SJSA1 (cell line): ENCODE measurements at places on chromosomes 3 and 15.

GRCh38 chr3:137724240-137724639 is 39.9 kb upstream of the SOX14 start:
- no peaks in the 10 kb centered on the region for H3K27me3 ChIP-seq
- H3K36me3 ChIP-seq, result no peaks in the 10 kb centered on the region

DNA sequence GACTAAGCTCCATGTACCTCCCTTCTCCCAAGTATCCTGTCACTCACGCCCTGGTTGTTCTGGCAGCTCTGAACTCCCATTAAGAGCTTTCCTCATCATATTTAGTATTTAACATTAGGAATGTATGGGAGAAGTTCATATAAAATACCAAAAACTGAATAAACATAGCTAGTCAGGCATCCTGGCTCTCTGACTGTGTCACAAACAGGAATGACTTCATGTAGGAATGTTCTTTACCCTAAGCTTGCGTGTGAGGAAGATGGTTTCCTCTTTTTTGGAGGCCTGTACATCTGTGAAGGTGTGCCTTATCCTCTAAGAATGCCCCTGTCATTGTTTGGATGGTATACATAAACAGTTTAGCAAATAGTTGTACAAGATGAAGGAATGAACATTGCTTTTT is 38.6 kb downstream of the SEMA6D start:
- H3K4me3 ChIP-seq, result no peak overlapping the region
- no peak overlapping the region for H3K27ac ChIP-seq
- H3K36me3 ChIP-seq, result 0 out of 2 replicates have a peak, but pooled peaks cover under 1% of the 10 kb centered on the region
- no peaks in the 10 kb centered on the region for H3K27me3 ChIP-seq

DNA sequence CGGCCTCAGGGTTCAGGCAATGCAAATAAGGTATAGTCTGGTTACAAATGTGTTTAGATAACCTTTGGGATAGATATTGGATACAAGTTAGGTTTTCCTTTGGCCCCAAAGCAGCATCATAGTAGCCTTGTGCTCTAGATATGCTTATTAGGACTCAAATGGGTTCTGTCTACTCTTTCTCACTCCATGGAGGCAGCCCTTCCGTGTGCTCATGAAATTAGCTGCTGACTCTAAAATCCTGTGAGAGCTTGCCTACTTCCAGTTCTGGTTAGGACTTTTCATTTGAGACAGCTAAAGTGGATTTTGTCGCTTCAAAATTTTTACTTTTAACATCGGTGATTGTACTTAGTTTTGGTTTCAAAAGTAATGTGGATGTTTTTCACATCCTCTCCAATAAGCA is 1.6 kb downstream of the CDV3 start:
- H3K4me3 ChIP-seq, result peak overlapping the region; percentile 91
- no peak for DNase-seq
- H3K4me1 ChIP-seq, result peaks cover 54% of the 10 kb centered on the region
- peaks cover 59% of the 10 kb centered on the region for H3K36me3 ChIP-seq

DNA sequence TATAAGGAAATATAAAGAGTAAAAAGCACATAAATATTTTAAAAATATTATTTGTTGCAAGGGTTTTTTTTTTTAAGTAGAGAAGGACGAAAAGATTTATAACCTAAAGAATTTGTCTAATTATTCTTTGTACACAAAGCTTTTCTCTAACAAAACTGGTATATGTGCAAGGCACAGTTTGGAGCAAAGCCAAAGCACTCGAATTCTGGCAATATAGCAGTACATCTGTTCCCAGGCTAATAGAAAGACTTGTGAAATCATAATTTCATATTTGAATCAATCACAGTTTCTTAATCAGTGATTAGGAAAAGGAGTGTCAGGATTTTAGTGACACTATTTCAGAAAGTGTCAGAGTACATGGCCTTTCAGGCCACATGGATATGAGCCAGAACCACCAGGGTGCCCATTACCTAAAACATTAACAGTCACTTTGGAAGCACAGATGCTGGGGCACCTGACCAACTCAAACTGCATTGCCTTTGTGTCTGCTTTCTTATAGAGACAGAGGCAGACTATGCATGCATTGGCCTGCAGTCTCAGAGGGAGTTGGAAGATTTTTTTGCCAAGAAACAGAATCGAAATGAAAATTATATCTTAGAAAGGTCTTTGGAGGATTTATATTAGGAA is 651.8 kb upstream of the SGO1 start:
- no peaks in the 10 kb centered on the region for H3K4me1 ChIP-seq
- H3K4me3 ChIP-seq, result no peak overlapping the region
- no peaks in the 10 kb centered on the region for H3K27me3 ChIP-seq
- no peak for DNase-seq
- H3K36me3 ChIP-seq, result no peaks in the 10 kb centered on the region

DNA sequence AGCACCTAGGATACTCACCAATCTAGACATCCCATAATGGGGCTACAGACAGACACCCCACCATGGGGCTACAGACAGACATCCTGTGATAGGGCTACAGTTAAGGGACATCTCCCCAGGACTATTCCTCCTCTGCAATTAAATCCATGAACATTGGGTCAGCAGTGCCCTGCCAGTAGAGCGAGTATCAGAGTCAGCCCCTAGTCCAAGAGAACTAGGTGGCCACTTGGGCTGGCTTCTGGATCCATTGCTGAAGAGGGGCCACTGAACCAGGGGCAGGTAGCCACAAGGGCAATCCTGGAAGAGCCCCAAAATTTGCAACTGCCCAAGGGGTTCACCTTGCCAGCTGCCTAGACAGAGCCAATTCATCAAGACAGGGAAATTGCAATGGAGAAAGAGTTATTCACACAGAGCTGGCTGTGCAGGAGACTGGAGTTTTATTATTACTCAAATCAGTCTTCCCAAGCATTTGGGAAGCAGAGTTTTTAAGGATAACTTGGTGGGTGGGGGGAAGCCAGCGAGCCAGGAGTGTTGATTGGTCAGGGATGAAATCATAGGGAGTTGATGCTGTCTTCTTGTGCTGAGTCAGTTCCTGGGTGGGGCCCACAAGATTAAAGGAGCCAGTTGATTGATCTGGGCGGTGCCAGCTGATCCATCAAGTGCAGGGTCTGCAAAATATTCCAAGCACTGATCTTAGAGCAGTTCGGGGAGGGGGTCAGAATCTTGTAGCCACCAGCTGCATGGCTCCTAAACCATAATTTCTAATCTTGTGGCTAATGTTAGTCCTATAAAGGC is 170.2 kb upstream of the SMAD3 start:
- no peaks in the 10 kb centered on the region for H3K36me3 ChIP-seq
- no peak overlapping the region for H3K27ac ChIP-seq
- peak; percentile 33 for DNase-seq
- H3K27me3 ChIP-seq, result no peaks in the 10 kb centered on the region
- H3K4me1 ChIP-seq, result peaks cover 16% of the 10 kb centered on the region; the same call in 1 of the 2 replicates

- H3K4me1 ChIP-seq, result no peaks in the 10 kb centered on the region
- no peaks in the 10 kb centered on the region for H3K27me3 ChIP-seq
- no peak for DNase-seq
- no peak overlapping the region for H3K27ac ChIP-seq
These were observed 84.1 kb downstream of the SNRK start for GRCh38 chr3:43370293-43370980.

DNA sequence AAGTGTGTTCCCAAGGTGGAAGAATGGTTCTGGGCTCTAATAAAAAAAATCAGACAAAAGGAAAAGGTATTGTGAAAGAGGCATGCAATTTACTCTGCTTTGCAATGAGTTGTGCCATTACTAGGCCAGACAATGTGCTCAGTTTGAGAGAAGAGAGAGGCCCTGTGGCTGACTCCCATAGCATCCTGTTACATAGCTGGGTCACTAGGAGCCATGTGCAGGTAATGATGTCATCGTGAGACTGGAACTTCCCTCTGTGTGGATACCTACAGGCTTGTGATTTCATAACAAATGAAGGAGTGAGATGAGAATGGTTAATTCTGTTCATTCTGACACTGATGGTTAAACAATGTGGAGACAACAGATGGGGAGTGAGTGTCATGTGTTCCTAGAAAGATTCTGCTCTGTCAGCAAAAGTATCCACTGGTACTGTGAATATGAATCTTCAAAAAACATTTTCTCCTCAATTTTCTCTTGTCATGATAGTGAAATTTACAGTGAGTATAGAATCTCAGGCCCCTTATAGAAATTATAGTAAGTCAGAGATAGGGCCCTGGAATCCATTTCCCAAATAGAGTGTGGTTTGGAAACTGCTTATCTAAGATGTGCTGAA is 648.7 kb upstream of the DPPA4 start:
- H3K27ac ChIP-seq, result no peak overlapping the region
- no peaks in the 10 kb centered on the region for H3K4me1 ChIP-seq
- no peak overlapping the region for H3K4me3 ChIP-seq
- DNase-seq, result no peak
- no peaks in the 10 kb centered on the region for H3K27me3 ChIP-seq

DNA sequence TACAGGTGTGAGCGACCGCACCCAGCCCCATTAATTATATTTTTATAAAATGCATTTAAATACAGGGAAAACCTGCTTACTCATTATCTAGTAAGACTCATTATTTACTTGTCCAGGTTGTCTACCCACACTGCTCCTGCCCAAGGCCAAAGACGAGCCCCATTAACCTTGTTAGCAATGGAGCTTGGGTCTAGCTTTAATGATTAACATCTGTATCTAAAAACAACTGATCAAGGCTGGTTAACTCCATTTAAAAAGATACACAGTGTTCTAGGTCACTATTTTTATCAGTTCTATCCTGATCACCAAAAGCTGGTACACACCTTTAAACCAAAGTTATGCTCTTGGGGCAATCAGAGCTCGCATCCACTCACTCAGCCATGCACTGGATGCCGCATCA is 10.4 kb upstream of the NCKIPSD start:
- H3K27ac ChIP-seq, result no peak overlapping the region
- peaks cover 18% of the 10 kb centered on the region for H3K4me1 ChIP-seq
- H3K27me3 ChIP-seq, result no peaks in the 10 kb centered on the region
- no peak overlapping the region for H3K4me3 ChIP-seq
- DNase-seq, result no peak

- DNase-seq, result no peak
- H3K4me1 ChIP-seq, result no peaks in the 10 kb centered on the region
- H3K4me3 ChIP-seq, result no peak overlapping the region
- no peak overlapping the region for H3K27ac ChIP-seq
- H3K27me3 ChIP-seq, result 0 out of 2 replicates have a peak, but pooled peaks cover 4% of the 10 kb centered on the region
These were observed 244.3 kb upstream of the MCTP2 start for GRCh38 chr15:93987068-93987467.

- DNase-seq, result no peak
- no peaks in the 10 kb centered on the region for H3K4me1 ChIP-seq
- H3K36me3 ChIP-seq, result no peaks in the 10 kb centered on the region
- no peak overlapping the region for H3K27ac ChIP-seq
These were observed 402.1 kb downstream of the CADM2 start for GRCh38 chr3:85360742-85361387.

DNA sequence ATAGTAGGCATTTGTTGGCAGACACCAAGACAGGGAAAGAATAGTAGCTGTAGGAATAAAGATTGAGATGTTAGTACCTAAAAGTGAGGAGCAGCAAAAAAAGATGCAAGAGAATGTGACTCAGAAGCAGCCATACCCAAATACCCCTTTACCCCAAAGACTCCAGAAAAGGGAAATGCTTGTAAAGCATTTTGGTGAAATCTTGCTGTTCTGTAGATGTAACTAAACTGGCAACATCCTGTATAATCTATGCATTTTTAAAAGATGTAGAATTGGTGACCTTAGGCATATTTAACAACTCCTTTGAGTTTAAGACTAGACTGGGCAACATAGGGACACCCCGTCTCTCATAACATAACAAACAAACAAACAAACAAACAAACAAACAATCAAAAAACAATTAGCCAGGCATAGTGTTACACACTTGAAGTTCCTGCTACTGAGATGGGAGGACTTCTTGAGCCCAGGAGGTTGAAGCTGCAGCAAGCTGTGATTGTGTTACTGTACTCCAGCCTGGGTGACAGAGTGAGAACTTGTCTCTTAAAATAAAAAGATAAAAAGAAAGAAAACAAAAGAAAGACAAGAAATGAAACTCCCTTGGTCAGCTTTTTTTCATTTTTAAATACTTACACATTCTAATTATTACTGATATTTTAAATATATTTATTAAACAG is 361.5 kb upstream of the KCNH8 start:
- no peaks in the 10 kb centered on the region for H3K4me1 ChIP-seq
- H3K27me3 ChIP-seq, result no peaks in the 10 kb centered on the region
- no peak for DNase-seq
- H3K4me3 ChIP-seq, result no peak overlapping the region

- DNase-seq, result no peak
- H3K4me3 ChIP-seq, result no peak overlapping the region
- H3K27ac ChIP-seq, result no peak overlapping the region
- no peaks in the 10 kb centered on the region for H3K36me3 ChIP-seq
- H3K4me1 ChIP-seq, result peaks cover 39% of the 10 kb centered on the region
- no peaks in the 10 kb centered on the region for H3K27me3 ChIP-seq
These were observed 60.7 kb upstream of the HEG1 start for GRCh38 chr3:125116311-125117080.

- no peaks in the 10 kb centered on the region for H3K36me3 ChIP-seq
- no peak for DNase-seq
- H3K4me1 ChIP-seq, result no peaks in the 10 kb centered on the region
- H3K27me3 ChIP-seq, result no peaks in the 10 kb centered on the region
These were observed 3.9 kb upstream of the PSTPIP1 start for GRCh38 chr15:76991048-76991447.

GRCh38 chr3:125431391-125431790 is 56.3 kb upstream of the ZNF148 start:
- H3K4me3 ChIP-seq, result no peak overlapping the region
- no peaks in the 10 kb centered on the region for H3K27me3 ChIP-seq
- H3K27ac ChIP-seq, result no peak overlapping the region
- no peaks in the 10 kb centered on the region for H3K36me3 ChIP-seq

GRCh38 chr3:157514371-157514895 is 11.2 kb upstream of the VEPH1 start:
- H3K36me3 ChIP-seq, result no peaks in the 10 kb centered on the region
- no peaks in the 10 kb centered on the region for H3K27me3 ChIP-seq
- no peak overlapping the region for H3K4me3 ChIP-seq
- DNase-seq, result no peak
- no peak overlapping the region for H3K27ac ChIP-seq
- H3K4me1 ChIP-seq, result no peaks in the 10 kb centered on the region

GRCh38 chr3:64103131-64103530 is 79.8 kb upstream of the PSMD6 start:
- H3K36me3 ChIP-seq, result peaks cover 22% of the 10 kb centered on the region
- H3K4me1 ChIP-seq, result peaks cover 17% of the 10 kb centered on the region
- H3K27ac ChIP-seq, result no peak overlapping the region
- no peaks in the 10 kb centered on the region for H3K27me3 ChIP-seq
- H3K4me3 ChIP-seq, result no peak overlapping the region
- no peak for DNase-seq

DNA sequence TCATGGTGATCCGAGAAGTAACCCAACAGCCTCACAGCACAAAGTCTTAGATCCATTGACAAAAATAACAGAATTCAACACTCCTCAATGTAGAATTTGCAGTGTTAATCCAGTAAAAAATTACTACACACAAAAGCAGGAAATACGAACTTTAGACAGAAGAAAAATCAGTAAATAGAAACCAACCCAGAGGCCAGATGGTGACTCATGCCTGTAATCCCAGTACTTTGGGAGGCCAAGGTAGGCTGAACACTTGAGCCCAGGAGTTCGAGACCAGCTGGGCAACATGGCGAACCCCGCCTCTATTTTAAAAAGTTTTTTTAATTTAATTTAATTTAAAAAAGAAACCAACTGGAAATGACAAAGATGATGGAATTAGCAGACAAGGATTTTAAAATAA is 36.1 kb downstream of the SELENOT start:
- H3K27me3 ChIP-seq, result no peaks in the 10 kb centered on the region
- H3K27ac ChIP-seq, result no peak overlapping the region
- H3K36me3 ChIP-seq, result no peaks in the 10 kb centered on the region

- H3K27me3 ChIP-seq, result no peaks in the 10 kb centered on the region
- DNase-seq, result peak; percentile 63
- peak overlapping the region; percentile 86 for H3K27ac ChIP-seq
- H3K4me3 ChIP-seq, result no peak overlapping the region
These were observed 155.2 kb upstream of the UBE2E1 start for GRCh38 chr3:23650371-23651140.
